ENCODE measurements at places on chromosomes 1 and 21.

- no peak for DNase-seq
Observed at GRCh38 chr21:33265664-33266049, 510 bp upstream of the IL10RB start.

DNA sequence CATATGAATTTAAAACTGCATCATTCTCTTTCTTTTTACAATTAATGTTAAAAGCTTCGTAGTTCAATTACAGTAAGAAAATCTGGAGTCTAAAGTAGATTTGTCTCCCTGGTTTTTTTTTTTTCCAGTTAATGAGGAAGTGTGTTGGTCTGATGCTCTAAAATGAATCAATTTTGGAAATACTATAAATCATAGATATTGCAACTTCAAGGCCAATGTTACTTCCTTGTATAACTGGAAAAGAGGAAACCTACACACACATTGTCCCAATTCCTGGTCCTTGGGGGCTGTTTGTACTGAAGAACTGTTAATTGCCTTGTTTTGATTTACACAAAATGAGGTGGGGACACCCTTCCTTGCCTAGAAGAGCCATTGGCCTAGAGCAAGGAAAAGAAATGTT lies 107.2 kb downstream of the RGS2 start:
- DNase-seq = no peak

GRCh38 chr1:239197871-239198270 lies 188.5 kb upstream of the CHRM3 start:
- no peak for DNase-seq

GRCh38 chr1:227558732-227559262 lies 4.6 kb upstream of the ZNF678 start:
- DNase-seq = no peak

- DNase-seq = no peak
Observed at GRCh38 chr1:111212634-111213335, 12.3 kb upstream of the DENND2D start.

DNA sequence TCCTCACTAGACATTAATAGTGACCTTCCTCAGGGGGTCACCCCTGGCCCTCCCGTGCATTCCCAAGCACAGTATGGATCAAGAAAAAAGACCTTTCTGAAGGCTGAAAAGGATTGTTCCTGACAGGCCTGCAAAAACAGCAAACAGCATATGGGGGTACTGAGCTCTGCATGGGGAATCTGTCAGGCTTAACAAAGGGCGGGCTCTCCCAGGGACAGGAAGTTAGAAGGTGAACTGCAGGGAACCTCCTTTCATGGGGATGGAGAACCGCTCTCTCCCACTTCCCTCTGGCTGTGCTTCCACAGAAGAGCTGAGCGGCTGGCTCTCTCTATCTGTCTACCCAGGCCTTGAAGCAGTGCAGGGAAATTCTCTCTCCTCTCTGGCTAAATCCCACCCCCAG lies 91.7 kb downstream of the DTL start:
- DNase-seq = no peak

DNA sequence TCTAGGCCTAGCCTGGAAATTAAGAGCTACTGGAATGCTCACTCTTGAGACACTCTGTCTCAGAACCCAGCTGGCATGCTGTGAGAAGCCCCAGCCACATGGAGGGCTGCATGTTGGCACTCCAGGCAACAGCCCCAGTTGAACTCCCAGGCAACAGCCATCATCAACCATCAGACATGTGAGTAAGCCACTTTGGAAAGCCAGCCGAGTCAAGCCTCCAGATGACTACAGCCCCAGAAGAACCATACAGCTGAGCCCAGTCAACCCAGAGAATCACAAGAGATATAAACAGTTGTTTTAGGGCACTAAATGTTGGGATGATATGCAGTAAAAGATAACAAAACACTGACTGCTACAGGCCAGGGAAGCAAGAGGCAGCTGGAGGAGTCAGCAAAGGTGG lies 17.7 kb upstream of the MAN1C1 start:
- DNase-seq = no peak

DNA sequence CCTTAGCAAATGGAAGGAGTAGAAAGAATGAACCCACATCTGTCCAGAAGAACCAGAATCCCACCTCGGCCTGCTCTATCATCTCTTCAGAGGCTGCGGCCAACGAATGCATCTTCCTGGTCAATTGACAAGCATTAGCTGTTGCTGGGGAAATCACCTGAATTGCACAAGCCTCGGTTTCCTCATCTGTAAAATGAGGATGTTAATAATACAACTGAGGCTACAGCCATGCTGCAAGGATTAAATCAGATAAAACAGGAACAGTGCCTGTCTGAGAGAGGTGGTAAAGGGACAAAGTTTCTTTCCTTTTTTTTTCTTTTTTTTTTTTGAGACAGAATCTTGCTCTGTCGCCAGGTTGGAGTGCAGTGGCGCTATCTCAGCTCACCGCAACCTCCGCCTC lies 99.8 kb downstream of the KIF14 start:
- no peak for DNase-seq

DNA sequence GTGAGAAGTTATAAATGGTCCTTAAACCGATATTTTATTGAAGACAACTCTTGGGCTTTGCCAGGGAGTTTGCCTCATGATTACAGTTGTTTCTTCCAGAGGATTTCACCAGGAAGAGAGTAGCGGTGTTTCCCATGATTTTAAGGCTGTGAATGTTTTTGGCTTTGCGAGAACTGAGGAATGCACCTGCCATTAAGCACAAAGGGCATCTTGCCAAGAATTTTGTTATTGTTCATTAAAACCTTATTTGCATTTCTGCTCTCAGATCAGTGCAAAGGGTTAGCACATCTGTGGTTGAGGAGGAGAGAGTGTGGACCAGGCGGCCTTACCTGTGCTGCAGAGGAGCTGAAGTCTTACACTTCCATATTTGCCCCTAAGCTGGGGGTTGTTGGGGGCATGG lies 13.8 kb downstream of the CNIH3 start:
- DNase-seq = no peak

DNA sequence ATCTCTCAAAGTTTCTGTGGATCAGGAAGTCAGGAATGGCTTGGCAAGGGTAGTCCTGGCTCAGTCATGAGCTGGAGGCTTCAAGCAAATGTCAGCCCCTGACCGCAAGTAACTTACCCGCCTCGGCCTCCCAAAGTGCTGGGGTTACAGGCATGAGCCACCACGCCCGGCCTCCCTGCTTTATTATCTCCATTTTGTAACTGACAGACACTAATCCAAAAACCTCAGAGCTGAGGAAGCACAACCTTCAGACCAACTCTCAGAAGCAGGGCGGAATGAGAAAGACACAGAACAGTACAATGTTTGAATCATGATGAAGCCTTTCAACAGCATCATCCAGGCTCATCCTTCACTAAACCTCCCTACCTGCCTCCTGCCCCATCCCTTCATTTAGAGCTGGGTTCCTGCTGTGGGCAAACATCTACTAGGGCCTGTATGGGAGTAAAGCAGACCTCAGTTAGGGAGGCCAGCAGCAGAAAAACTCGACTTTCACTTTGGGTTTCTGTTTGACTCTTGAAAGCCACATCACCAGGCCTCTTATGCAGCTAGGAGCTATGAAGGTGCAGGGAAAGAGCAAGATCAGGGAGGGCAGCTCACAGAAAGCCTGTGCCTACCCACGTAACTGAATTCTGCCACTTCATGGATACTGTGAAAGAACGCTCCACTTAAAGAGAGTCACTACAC lies 84.4 kb upstream of the RAB4A start:
- DNase-seq = no peak

DNA sequence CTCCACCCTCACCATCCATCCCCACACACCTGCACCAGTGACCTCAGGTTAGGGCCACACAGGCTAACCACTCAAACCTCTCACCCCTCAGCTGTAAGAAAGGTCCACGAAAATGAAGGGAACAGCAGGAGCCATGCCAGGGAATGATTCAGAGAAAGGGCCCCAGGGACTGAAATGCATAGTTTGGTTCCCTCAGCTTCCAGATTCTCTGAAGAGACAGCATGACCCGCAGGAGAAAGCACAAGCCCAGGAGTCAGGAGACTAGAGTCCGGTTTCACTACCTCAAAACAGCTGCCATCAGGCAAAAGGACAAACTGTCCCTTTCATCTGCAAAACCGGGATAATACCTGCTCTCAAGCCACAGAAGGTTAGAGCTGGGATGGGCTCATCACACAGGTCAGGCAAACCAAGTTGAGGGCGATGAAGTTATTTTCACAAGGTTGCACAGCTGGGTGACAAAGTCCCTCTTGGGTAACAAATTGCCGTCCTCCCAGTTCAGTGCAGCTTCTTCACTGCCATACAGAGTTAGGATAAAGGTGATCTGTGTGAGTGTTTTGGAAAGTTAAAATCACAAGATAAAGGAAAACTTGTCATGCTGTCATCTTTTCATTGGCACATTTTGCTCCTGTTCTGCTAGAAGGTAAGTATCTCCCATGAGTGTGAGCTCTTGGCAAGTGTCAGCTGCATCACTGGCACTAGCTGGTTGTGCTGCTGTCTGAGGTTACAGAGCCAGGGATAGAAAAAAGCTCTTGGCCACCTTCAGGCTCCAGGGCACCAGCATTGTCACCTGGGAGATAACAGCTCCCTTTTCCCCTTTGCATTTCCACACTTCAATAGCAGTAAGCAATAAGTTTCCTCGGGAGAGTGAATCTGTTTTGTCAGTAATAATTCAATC lies 120.4 kb downstream of the KCNH1 start:
- no peak for DNase-seq

DNA sequence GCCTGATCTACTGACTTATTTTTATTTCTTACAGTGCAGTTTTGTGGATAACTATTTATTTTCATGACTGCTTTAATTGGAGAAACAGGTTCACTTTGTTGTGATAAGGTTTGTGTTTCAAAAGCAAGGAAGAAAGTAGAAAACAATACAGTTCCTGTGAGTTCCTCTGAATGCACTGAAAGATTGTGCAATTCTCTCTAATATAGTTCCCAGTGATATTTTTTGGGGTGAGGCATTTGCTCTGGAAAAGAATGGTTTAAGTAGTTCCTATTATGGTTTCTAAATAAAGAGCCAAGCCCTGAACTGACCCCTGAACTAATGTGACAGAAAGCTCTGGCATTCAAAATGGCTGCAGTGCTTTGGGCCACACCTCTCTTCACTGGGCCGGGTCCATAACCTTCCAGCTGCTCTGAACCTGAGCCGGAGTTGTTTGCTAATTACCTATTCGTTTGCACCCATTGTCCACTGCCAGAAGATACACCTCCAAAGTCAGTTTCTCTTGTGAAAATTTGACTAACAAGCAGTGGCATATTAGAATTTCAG lies 56.6 kb upstream of the VTCN1 start:
- DNase-seq = no peak

GRCh38 chr1:68188060-68188538 lies 44.2 kb downstream of the WLS start:
- no peak for DNase-seq

DNA sequence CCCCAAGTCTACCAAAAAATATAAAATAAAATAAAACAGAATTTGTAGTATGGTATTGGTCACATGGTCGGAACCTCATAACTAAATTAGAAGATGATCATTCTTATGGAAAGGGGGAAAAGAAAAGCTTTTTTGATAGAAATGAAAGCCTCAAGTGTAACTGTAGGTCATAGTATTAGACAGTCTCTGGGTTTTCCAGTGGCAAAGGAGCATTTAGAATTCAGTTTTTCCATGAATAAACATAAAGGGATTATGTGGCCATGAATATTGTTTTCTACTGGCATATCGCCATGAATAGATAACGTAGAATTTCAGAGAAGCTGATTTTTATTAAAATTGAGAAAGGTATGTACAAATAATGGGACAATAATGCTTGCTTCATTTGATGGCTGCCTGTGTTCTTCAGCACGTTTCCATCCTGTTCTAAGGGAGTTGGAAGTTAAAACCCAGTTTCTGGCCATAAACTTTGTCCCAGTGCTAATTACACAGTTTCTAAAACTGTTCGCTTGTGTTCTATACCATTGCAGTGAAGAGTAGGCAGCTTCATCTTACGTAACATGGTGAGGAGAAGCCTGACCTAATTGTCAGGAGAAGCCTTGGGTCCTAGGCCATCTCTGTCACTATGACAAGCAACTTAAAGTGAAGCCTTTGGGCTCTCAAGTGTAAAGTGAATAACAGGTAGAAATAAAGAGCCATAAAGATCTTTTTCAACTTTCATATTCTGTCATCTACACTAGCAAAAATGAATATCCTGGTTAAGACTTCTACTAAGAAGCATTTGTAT lies 70.5 kb upstream of the PGD start:
- no peak for DNase-seq

DNA sequence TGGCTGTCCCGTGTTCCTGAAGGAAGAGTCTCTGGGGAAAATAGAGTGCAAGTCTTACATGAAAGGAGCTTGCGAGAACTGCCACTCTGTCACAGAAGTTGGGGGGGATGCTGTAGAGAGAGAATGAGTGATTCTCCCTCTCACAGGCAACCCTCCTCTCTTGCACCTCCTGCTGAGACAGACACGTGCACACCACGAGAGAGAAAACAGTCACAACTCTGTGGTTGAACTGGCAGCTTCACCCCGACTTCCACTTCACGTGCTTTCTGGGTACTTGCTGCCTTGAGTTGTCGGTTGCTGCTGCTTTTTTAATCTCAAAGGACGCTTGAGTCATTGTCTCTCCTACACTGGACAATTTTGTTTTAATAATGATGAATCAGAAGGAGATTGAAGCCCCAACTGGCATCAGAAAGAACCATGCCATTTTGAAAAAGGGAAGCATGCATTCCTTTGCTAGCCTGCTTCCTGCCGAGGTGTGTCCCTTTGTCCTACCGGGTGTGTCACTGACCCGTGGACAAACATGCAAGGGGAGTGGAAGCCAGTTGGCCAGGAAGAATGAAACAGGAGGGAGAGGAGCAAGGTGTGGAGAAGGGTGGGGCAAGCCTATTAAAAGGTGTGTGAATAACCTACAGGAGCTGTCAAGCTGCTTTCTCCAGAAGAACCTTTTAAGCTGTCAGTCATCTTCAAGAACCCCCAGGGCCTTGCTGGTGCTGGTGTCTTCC lies 164.2 kb downstream of the CACNA1E start:
- peak; percentile 32 for DNase-seq

- no peak for DNase-seq
Observed at GRCh38 chr1:46547481-46548383, 3.7 kb downstream of the KNCN start.

DNA sequence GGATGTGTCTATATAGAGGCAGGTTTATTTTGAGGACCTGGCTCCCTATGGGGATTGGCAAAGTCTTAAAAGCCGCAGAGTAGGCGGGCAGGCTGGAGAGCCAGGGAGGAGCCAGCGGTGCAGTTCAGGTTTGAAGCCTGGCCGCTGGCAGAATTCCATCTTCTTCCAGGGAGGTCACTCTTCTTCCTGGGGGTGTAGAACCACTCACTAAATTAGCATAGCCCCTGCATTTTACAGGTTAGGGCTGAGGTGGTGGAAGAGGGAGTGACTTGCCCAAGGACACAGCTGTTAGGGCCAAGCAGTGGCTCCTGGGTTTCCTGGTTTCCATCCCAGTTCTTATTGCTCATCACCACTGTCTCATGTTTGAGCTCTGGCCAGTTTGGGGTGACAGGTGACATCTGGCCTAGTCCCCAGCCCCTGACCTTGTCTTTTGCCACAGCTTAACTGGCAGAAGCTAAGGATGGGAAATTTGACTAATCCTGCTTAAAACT lies 1.4 kb downstream of the PINK1 start:
- no peak for DNase-seq

DNA sequence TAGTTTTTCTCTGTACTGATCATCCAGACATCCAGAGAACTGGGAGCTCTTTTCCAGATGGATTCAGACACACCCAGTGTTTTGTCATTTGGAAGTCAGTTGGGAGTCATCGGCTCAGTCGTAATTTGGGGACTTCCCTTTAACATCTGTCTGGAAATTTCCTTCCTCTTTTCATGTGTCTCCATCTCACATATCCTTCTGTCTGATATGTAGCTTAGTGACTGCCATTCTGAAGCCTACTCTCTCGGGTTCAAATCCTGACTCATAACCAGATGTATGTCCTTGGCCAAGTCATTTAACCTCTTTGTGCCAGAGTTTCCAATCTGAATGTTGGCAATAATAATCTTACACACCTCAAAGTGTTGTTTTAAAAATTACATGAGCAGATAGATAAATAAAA lies 3.0 kb downstream of the MORC3 start:
- DNase-seq = no peak

Measured in keratinocyte (primary cell).